Liver (tissue), 10 donors: ENCODE measurements at places on chromosomes 11 and 22. TPM values are rescaled to one million over a fixed set of nuclear protein-coding genes. Genes with fewer than 3 reads are reported as not detected.

MMP7 gene
- polyA plus RNA-seq: 0.99 TPM

SLC25A17 gene
- polyA plus RNA-seq: 9.9 TPM

ALX4 gene
- polyA plus RNA-seq: not detected

BARX2 gene
- not detected for polyA plus RNA-seq

MIOX gene
- polyA plus RNA-seq: not detected

CCDC73 gene
- polyA plus RNA-seq: 0.02 TPM

TSG101 gene
- 29.7 TPM for polyA plus RNA-seq

GAB4 gene
- polyA plus RNA-seq: not detected

FXYD2 gene
- 20.2 TPM for polyA plus RNA-seq

AHNAK gene
- polyA plus RNA-seq: 22.7 TPM

PAMR1 gene
- polyA plus RNA-seq: 2.1 TPM

C11orf16 gene
- polyA plus RNA-seq: not detected

NF2 gene
- polyA plus RNA-seq: 6.2 TPM

SYCE3 gene
- polyA plus RNA-seq: 0.45 TPM

WNT11 gene
- polyA plus RNA-seq: 1.3 TPM

KRTAP5-7 gene
- polyA plus RNA-seq: not detected

E2F8 gene
- 0.14 TPM for polyA plus RNA-seq

MYRF gene
- polyA plus RNA-seq: 4.4 TPM

RAB39A gene
- polyA plus RNA-seq: 0.14 TPM

CEP126 gene
- 0.02 TPM for polyA plus RNA-seq

MUC5AC gene
- not detected for polyA plus RNA-seq

PITPNM1 gene
- polyA plus RNA-seq: 9.3 TPM

AQP11 gene
- polyA plus RNA-seq: 4.7 TPM

TSPAN4 gene
- 38.1 TPM for polyA plus RNA-seq

VPREB1 gene
- polyA plus RNA-seq: not detected

ROBO4 gene
- 8.7 TPM for polyA plus RNA-seq

TTC28 gene
- polyA plus RNA-seq: 4.2 TPM

LRRC55 gene
- 1.5 TPM for polyA plus RNA-seq
